A549 (cell line): ENCODE measurements at places on chromosomes 7 and 10. TPM values are rescaled to one million over a fixed set of nuclear protein-coding genes. Genes with fewer than 3 reads are reported as not detected.

GRCh38 chr7:4057289-4057616 is 624.8 kb upstream of the FOXK1 start:
- DNase-seq: no peak

DNA sequence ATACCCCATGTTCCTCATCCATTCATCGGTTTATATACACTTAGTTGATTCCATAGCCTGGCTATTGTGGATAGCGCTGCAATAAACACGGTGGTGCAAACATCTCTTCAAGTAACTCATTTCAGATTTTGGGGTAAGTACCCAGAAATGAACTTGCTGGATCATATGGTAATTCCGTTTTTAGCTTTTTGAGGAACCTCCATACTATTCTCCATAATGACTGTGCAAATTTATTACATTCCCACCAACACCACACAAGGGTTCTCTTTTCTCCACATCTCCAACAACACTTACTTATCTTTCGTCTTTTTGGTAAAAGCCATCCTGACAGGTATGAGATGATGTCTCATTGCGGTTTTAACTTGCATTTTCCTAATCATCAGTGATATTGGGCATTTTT is 3.7 kb downstream of the NPFFR1 start:
- DNase-seq: no peak

GRCh38 chr10:84822931-84823630 is 494.7 kb downstream of the CCSER2 start:
- no peak for DNase-seq

GRCh38 chr7:14115701-14116100 is 126.2 kb upstream of the ETV1 start:
- DNase-seq: no peak

- DNase-seq: no peak
Observed at GRCh38 chr7:17651341-17651740, 289.0 kb downstream of the SNX13 start.

GRCh38 chr7:82397879-82398524 is 45.6 kb downstream of the CACNA2D1 start:
- no peak for DNase-seq

The USP6NL gene
- 10.4 to 11.7 TPM (median 10.6 TPM) in 3 replicates for polyA plus RNA-seq

GRCh38 chr7:159056737-159057136 is 87.9 kb downstream of the VIPR2 start:
- DNase-seq: no peak

The FLNC gene
- polyA plus RNA-seq: 3.2 to 3.4 TPM (median 3.4 TPM) in 3 replicates

The MAP3K8 gene
- polyA plus RNA-seq: 23.3 to 29.6 TPM (median 26.4 TPM) in 3 replicates

DNA sequence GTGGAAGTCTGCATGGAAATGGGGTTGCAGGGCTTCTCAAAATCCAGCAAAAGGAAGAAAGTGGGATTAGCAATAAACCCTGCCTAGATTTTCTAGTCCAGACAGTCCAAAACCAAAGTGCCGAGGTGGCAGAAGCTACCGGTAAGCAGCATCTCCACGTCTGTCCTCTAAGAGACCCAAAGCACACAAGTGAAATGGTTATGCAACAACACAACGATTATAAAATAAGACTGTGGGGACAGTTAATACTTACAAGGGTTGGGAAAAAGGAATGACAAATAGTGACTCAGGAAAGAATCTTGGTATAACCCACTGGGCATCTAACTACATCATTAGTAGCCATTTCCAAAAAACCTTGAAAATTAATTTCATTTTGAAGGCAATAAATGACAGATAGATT is 24.7 kb downstream of the CREB3L2 start:
- no peak for DNase-seq

The TMEM176B gene
- not detected in 3 replicates for polyA plus RNA-seq

The FAM241B gene
- 22.0 to 24.5 TPM (median 23.8 TPM) in 3 replicates for polyA plus RNA-seq

- DNase-seq: no peak
Observed at GRCh38 chr10:31897506-31897905, 31.1 kb downstream of the ARHGAP12 start.

- no peak for DNase-seq
Observed at GRCh38 chr7:2237109-2237602, 4.4 kb upstream of the MAD1L1 start.

The AASS gene
- 0.04 to 0.05 TPM (median 0.04 TPM) in 3 replicates for polyA plus RNA-seq

The AMPH gene
- polyA plus RNA-seq: 0.05 to 0.26 TPM (median 0.07 TPM) in 3 replicates

The DHTKD1 gene
- polyA plus RNA-seq: 10.3 to 11.9 TPM (median 11.1 TPM) in 3 replicates

GRCh38 chr7:87356448-87356847 is 11.0 kb downstream of the CROT start:
- no peak for DNase-seq

GRCh38 chr7:151754142-151754590 is 122.7 kb downstream of the PRKAG2 start:
- peak; percentile 97 for DNase-seq

DNA sequence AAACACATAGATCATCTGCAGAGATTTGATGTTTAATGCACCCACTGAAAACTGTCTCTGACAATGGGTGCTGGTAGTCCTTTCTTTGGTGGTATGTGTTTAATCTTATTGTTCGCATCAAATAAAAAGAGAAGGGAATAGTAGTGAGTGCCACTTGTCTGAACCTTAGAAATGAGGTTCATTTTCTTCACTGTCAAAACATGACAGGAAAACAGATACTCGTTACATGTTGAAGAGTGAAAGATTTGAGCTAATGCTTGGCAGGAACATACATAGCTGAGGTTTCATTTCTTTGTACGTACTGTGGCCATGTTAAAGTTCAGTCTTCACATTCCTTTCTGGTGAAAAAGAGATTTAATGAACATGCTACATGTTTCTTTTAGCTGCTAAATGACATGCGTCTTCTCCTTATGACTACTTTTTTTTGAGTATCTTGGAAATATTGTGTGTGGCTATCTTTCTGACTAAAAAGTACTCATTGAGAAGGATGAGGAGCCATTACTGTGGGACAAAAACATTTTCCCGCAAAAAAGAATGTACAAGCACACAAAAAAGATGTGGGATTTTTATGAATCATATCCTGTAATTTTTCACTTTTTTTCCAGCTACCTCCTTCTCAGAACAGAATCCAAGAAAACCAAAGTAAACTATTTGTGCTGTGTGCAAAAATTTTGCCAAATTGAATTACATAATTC is 108.0 kb downstream of the TWIST1 start:
- no peak for DNase-seq

GRCh38 chr7:107277331-107277730 is 108.5 kb downstream of the HBP1 start:
- DNase-seq: no peak

GRCh38 chr10:7150349-7150748 is 260.5 kb downstream of the SFMBT2 start:
- DNase-seq: no peak
